ENCODE measurements at places on chromosomes 5 and 9.

DNA sequence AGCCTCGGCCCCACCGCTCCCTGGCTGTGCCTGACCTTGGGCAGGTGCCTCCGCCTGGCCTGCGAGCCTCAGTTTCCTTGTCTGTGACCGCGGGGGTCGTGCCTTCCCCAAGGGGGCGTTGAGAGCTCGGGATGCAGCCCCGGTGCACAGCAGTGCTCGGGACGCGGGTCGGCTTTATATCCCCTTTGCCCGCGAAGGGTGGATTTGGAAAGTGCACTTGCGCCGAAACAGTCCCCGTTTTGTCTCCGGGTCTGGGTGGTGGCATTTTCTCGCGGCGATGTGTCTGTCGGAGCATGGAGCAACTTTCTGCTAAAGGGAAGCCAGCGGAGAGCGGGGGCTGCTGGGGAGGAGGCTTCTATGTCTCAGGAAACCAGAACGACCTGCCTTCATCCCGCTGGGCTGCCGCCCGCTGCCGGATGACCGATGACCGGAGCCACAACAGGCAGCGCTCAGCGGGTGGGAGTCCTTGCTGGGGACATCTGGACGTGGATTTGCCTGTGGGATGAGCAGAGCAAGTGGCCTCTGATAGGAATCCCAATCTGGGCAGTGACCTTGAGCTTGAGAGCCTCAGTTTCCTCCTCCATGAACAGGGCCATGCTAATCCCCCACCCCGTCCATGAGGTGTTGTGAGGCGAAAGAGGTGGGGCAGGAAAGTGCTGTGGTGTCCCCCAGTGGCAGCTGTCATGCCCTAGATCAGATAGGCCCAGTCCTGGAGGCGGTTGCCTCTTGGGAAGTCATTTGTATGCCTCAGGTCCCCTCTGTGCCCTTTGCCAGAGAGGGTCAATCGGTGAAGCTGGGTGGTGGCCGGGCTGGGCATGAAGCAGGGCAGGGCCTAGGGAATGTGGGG, 651 bp downstream of the HRH2 start:
- DNase-seq = no peak

DNA sequence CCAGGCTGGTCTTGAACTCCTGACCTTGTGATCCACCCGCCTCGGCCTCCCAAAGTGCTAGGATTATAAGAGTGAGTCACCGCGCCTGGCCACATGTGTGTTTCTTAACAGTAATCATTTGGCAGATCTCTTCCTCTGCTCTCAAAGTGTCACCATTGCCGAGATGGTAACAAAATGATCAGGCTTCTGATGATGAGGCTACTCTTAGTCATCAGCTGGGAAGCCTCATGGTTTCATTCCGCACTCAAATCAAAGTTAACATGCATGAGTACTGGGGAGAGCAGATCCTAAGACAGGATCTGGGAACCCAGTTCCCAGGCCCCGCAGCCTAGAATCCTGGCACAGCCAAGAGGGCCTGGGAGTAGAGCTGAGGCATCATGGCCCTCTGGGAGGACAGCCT, 27.4 kb downstream of the BARHL1 start:
- no peak for DNase-seq

GRCh38 chr9:13142776-13143175, 136.7 kb downstream of the MPDZ start:
- no peak for DNase-seq

DNA sequence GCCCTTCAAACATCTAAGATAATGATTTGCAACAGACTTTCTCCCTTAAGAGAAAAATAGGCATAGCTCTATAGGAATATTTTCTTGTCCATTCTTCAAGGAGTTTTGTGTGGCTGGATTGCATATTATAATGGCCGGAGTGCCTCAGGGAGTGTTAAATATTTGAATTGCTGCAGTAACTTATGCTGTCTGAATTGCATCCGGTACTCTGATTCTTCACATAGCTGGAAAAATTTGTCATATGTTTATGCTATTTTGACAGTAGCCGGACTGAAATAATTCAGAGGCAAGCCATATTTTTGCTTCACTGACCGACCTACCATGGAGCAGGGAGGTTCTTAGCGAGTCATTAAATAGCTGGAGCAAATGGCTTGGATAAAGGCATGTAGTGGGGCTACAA, 621.0 kb downstream of the ACTL7B start:
- DNase-seq = no peak

DNA sequence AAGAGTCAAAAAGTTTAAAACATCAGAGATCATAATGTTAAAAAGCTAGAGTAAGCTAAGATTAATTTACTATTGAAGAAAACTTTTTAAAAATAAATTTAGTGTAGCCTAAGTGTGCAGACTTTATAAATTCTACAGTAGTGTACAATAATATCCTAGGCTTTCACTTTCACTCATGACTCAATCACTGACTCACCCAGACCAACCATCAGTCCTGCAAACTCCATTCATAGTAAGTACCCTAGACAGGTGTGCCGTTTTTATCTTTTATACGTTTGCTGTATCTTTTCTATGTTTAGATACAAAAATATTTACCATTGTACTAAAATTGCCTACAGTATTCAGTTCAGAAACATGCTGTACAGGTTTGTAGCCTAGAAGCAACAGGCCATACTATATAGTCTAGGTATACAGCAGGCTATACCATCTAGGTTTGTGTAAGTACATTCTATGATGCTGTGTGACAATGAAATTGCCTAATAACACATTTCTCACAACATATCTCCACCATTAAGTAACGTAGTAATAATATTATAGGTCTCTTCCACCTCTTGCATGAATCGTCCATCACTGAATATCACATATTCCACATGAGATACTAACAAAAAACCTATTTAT, 59.2 kb downstream of the MEGF9 start:
- no peak for DNase-seq

- DNase-seq = peak; percentile 26
Observed at GRCh38 chr5:116947691-116948528, 373.3 kb upstream of the SEMA6A start.

DNA sequence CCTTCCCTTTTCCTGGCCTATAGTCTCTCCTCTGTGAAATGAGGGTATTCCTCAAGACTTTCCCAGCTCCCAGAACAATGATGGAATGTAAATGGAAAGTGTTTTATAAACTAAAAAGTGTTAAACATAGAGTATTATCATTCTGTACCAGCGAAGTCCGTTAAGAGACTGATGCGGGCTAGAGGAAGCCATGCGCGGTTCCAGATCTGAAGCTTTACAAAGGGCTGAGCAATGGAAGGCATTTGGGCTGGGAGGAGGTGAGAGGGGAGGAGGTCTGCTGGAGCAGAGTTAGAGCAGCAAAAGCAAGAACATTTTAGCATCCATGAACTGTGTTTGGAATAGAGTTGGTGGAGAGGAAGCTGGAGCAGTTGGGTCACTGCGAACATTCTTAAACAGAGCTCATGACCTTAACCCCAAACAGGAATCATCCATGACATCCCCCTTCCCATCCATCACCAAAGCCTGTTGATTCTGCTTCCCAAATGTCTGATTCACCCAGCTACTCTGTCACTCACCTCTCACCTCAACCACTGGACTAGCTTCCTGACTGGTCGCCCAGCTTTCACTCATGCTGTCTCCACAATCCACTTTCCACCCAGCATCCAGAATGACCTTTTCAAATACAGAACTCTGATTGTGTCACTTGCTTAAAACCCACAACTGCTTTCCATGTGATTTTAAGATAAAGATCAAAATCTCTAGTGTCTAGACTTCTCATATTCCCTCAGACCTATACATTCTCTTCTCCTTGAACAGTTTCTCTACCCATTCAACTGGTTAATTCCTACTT, 37.1 kb downstream of the CDK5RAP2 start:
- no peak for DNase-seq

GRCh38 chr5:169435506-169436229, 134.7 kb upstream of the SLIT3 start:
- DNase-seq = no peak

GRCh38 chr9:1962122-1962521, 53.0 kb upstream of the SMARCA2 start:
- DNase-seq = no peak

- DNase-seq = peak; percentile 43
Observed at GRCh38 chr9:136644593-136645351, 17.9 kb upstream of the EGFL7 start.

DNA sequence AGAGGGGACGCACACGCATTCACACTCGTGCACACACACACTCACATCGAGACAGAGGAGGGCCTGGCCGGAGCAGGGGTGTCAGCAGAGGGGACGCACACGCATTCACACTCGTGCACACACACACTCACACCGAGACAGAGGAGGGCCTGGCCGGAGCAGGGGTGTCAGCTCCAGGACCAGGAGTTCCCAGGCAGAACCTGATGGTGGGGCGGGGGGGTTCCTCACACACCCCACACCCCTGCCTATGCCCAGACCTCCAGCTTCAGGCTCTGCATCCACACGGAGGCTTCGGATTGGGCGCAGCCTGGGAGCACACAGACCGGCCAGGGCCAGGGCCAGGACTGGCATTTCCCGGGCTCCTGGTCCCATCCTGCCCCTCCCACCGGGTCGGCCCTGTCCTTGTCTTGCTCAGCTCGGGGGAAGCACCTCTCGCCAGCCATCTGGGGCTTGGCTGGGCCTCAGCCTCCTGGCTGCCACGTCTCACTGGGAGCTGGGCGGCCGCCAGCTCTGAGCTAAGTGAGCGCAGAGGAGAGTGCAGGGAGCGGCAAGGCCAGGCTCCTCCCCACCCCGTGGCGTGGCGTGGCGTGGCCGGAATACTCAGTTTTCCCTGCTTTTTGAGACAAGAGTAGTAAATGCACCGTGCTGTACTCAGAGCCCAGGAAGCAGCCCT, 31.3 kb downstream of the ADAMTS2 start:
- DNase-seq = no peak
